ENCODE measurements at places on chromosomes 5 and 9.
A peak's percentile ranks its signal among the peaks of the same experiment; 100 is the strongest.

DNA sequence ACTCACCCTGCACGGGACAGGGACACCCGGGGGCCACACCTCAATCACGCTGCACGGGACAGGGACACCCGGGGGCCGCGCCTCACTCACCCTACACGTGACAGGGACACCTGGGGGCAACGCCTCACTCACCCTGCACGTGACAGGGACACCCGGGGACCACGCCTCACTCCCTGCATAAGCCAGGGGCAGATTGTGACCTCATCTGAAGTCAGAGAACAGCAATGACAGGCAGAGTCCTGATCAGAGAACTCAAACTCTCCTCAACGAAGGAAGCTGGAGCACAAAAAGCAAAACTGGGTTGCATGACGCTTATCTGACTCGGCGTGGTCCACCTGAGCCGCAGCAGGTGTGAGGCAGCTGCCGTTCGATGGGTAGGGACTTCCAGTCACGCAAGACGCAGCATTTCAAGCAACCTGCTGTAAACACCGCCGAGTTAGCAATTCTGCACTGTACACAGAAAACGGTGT is 3.2 kb downstream of the TERT start:
- no peak for DNase-seq

GRCh38 chr9:131660466-131661405 is 79.1 kb downstream of the RAPGEF1 start:
- no peak for DNase-seq

DNA sequence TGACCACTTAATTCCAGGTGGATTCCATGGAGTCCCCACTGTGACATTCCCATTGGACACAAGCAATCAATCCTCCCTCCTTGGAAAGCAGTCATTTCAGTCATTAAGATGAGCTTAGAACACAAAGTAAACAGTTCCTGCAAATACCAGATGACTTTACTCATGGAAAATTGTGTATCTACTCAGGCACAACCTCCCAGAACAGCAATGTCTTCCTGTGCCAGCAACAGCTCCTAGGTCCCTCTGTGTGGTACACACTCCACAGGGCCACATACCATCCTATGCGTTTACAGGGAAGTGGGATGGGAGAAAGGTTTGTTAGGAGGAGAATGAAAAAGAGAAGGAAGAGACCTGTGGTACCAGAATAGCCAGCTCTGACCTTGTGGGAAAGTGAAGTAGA is 53.7 kb downstream of the MTMR12 start:
- no peak for DNase-seq

DNA sequence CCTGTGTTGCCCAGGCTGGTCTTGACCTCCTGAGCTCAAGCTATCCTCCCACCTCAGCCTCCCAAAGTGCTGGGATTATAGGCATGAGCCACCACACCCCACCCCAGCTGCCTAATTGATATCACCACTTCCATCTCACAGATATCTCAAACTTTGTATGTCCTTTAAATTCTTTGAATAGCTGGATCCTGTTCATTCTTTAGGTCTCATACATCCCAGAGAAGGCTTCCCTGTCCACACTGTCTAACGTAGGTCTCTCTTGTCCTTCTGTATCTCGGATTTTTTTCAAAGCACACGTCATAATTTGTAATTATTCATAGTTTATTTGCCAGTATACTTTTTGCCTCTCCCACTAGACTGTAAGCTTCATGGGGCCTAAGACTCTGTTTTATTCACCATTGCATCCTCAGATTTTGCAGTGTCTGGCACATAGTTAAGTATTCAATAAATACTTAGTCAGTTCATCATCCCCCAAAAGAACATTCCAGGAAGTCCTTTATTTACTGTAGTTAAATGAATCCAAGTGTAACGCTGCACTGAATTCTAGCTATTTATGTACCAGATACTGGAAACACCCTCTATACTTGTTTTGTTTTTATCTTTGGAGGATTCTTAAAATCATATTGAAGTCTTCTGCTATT is 10.5 kb downstream of the ARSK start:
- no peak for DNase-seq

GRCh38 chr5:58493141-58493540 is 1.9 kb downstream of the GAPT start:
- DNase-seq: no peak

DNA sequence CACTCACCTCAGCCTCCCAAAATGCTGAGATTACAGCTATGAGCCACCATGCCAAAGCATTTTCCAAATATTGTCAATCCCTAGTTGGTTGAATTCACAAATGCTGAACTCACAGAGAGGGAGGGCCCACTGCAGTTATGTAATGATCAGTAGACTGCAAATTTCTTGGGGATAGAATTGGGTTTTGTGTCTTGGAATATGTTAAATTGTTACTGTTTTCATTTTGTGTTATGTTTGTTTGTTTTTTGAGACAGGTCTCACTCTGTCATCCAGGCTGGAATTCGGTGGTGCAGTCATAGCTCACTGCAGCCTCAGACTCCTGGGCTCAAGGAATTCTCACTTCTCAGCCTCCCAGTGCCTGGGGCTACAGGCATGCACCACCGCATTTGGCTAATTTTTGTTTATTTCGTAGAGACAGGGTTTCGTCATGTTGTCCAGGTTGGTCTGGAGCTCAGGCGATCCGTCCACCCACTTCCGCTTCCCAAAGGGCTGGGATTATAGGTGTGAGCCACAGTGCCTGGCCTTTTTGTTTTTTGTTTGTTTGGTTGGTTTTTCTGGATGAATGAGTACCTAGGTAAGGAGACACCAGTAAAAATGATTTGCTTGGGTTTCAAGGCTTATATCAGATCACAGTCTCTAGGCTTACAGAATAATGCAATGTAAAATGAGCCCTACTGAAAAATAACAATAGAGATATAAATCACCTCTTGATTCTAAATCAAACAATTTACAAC is 31.5 kb upstream of the LMNB1 start:
- DNase-seq: no peak

GRCh38 chr5:60101573-60101972 is 208.0 kb upstream of the PDE4D start:
- DNase-seq: peak; percentile 19

- DNase-seq: no peak
Observed at GRCh38 chr5:60377826-60378225, 322.1 kb downstream of the DEPDC1B start.

- DNase-seq: peak; percentile 33
Observed at GRCh38 chr5:140725799-140726471, 25.7 kb downstream of the ZMAT2 start.

All from inflammatory macrophage (primary cell).